ENCODE measurements at places on chromosomes 3 and 15.

DNA sequence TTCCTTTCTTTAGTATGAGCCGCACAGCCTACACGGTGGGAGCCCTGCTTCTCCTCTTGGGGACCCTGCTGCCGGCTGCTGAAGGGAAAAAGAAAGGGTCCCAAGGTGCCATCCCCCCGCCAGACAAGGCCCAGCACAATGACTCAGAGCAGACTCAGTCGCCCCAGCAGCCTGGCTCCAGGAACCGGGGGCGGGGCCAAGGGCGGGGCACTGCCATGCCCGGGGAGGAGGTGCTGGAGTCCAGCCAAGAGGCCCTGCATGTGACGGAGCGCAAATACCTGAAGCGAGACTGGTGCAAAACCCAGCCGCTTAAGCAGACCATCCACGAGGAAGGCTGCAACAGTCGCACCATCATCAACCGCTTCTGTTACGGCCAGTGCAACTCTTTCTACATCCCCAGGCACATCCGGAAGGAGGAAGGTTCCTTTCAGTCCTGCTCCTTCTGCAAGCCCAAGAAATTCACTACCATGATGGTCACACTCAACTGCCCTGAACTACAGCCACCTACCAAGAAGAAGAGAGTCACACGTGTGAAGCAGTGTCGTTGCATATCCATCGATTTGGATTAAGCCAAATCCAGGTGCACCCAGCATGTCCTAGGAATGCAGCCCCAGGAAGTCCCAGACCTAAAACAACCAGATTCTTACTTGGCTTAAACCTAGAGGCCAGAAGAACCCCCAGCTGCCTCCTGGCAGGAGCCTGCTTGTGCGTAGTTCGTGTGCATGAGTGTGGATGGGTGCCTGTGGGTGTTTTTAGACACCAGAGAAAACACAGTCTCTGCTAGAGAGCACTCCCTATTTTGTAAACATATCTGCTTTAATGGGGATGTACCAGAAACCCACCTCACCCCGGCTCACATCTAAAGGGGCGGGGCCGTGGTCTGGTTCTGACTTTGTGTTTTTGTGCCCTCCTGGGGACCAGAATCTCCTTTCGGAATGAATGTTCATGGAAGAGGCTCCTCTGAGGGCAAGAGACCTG is 13.2 kb downstream of the GREM1 start:
- H3K4me3 ChIP-seq = no peak overlapping the region
- no peaks in the 10 kb centered on the region for H3K36me3 ChIP-seq
- H3K27ac ChIP-seq = no peak overlapping the region
- DNase-seq = no peak
- no peaks in the 10 kb centered on the region for H3K4me1 ChIP-seq
- H3K27me3 ChIP-seq = peaks cover 4% of the 10 kb centered on the region

GRCh38 chr15:83200162-83200561 is 7.5 kb downstream of the HDGFL3 start:
- H3K4me3 ChIP-seq = no peak overlapping the region
- DNase-seq = no peak
- H3K4me1 ChIP-seq = peaks cover 25% of the 10 kb centered on the region
- H3K36me3 ChIP-seq = no peaks in the 10 kb centered on the region
- H3K27me3 ChIP-seq = no peaks in the 10 kb centered on the region

- no peaks in the 10 kb centered on the region for H3K4me1 ChIP-seq
- H3K27ac ChIP-seq = no peak overlapping the region
- H3K27me3 ChIP-seq = peaks cover 4% of the 10 kb centered on the region
These were observed 12.7 kb upstream of the TMCO5A start for GRCh38 chr15:37921527-37922385.

- DNase-seq = no peak
- H3K27ac ChIP-seq = no peak overlapping the region
- no peaks in the 10 kb centered on the region for H3K27me3 ChIP-seq
- no peak overlapping the region for H3K4me3 ChIP-seq
These were observed 292.0 kb downstream of the PLCL2 start for GRCh38 chr3:17176757-17177156.

- no peak overlapping the region for H3K4me3 ChIP-seq
- no peaks in the 10 kb centered on the region for H3K36me3 ChIP-seq
- H3K27me3 ChIP-seq = no peaks in the 10 kb centered on the region
- no peak overlapping the region for H3K27ac ChIP-seq
These were observed 173.4 kb downstream of the XXYLT1 start for GRCh38 chr3:195097331-195098255.

GRCh38 chr3:187290503-187290902 is 1.0 kb downstream of the MASP1 start:
- no peaks in the 10 kb centered on the region for H3K36me3 ChIP-seq
- DNase-seq = no peak
- H3K27me3 ChIP-seq = peaks cover 10% of the 10 kb centered on the region
- no peak overlapping the region for H3K27ac ChIP-seq
- H3K4me3 ChIP-seq = no peak overlapping the region

DNA sequence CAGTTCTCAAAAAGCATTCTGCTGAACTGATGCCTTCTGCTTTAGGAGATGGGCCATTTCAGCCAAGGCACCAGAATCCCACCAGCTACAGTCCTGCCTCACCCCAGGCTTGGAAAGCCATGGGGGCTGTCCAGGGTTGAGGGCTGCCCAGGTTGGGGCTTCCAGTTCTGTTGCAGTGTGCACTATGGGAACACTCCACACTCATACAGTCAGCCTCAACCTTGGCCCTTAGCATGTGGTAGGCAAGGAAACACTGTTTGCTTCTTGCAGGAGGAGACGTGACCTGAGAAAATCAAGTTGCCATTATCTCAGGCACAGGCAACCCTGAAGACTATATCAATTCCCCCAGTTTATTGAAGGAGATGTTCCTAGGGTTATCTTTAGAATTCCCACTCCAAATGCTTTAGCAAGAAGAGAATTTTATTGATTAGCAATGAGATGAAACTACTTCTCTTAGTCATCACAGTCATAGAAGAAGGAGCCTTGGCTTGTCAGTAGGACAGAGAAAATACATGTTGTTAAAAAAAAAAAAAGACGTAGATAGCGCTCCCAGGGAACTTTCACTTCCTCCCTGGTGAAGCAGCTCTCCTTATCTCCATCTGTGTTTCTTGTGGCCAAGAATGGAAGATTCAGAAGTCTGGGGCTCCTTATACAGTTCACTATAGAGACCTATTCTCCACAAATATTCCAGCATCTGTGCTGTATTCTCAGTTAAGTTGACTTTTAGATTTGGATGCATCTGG is 38.3 kb upstream of the IL12A start:
- H3K36me3 ChIP-seq = no peaks in the 10 kb centered on the region
- DNase-seq = no peak
- H3K27me3 ChIP-seq = peaks cover 7% of the 10 kb centered on the region
- H3K4me1 ChIP-seq = no peaks in the 10 kb centered on the region
- no peak overlapping the region for H3K4me3 ChIP-seq
- H3K27ac ChIP-seq = no peak overlapping the region

- H3K36me3 ChIP-seq = no peaks in the 10 kb centered on the region
- no peaks in the 10 kb centered on the region for H3K4me1 ChIP-seq
- H3K27me3 ChIP-seq = no peaks in the 10 kb centered on the region
- no peak overlapping the region for H3K4me3 ChIP-seq
- H3K27ac ChIP-seq = no peak overlapping the region
These were observed 97.4 kb downstream of the DTWD1 start for GRCh38 chr15:49718234-49718633.

GRCh38 chr3:39358333-39358732 is 24.8 kb upstream of the SLC25A38 start:
- H3K4me1 ChIP-seq = peaks cover 65% of the 10 kb centered on the region
- peak overlapping the region; percentile 60 for H3K27ac ChIP-seq
- H3K27me3 ChIP-seq = peaks cover 2% of the 10 kb centered on the region
- peak; percentile 44 for DNase-seq
- H3K4me3 ChIP-seq = peak overlapping the region; percentile 63
- H3K36me3 ChIP-seq = no peaks in the 10 kb centered on the region

DNA sequence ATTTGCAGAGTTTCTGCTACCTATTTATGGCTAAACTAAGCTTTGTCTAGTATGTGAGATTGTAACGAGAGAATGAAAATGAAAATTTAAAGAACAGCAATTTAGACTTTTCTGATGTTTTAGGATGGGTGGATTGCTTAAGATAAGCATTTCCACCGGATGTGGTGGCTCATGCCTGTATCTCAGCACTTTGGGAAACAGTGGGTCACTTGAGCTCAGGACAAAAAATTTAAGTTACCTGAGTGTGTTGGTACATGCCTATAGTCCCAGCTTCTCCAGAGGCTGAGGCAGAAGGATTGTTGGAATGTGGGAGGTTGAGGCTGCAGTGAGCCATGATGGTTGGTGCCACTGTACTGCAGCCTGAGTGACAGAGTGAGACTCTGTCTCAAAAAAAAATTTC is 3.3 kb downstream of the PPP4R2 start:
- peak overlapping the region; percentile 79 for H3K27ac ChIP-seq
- H3K4me1 ChIP-seq = peaks cover 63% of the 10 kb centered on the region
- peaks cover 15% of the 10 kb centered on the region for H3K36me3 ChIP-seq
- peaks cover 7% of the 10 kb centered on the region for H3K27me3 ChIP-seq
- H3K4me3 ChIP-seq = peak overlapping the region; percentile 53
- DNase-seq = no peak

GRCh38 chr3:36648241-36649034 is 115.9 kb downstream of the DCLK3 start:
- no peak overlapping the region for H3K27ac ChIP-seq
- no peak for DNase-seq
- H3K36me3 ChIP-seq = no peaks in the 10 kb centered on the region
- H3K4me3 ChIP-seq = no peak overlapping the region
- peaks cover 4% of the 10 kb centered on the region for H3K27me3 ChIP-seq

DNA sequence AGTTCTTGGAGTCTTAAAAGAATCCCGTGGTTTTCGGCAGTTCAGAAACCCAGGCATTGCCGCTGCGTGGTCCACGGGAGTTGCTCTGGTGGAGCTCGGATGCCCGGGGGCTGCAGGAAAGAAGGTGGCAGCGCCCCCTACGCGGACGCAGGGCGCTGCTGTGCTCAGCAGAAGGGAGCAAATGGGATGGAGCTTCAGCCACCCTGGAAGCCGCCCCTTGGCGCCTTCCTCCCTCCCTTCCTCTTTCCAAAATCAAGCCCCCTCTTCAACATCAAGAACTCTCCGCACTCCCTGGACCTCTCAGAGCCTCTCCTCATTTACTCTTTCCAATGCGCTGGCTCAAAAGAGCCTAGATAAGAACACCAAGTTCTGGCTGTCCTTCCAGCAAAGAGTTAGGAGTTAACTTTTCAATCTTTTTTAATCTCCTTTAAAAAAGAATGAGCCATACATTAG is 880 bp upstream of the CHRNA7 start:
- H3K27me3 ChIP-seq = peaks cover 12% of the 10 kb centered on the region
- peaks cover 8% of the 10 kb centered on the region for H3K4me1 ChIP-seq
- H3K4me3 ChIP-seq = peak overlapping the region; percentile 31
- DNase-seq = no peak

DNA sequence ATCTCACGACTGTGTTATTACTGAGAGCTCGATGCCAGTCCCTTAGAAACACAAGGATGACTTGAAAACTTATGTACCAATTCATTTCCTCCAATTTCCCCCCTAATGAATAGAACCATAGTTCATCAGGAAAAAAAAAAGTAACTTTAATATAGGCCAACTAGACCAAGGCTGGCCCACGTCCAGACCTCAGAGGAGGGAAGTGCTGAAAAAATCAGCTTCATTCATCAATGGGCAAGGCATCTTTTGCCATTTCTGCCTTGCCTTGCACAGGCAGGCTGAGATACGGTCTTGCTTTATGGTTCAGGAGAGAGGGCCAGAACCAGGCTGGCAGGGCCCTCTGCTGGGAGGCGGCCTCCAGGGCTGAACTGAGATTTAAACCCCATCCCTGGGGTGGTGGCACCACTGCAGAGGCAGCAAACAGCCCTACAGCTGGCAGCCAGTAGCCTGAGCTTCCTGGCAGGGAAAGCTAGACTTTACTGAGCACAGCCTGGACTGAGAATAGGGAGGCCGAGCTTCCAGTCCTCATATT is 104.1 kb upstream of the TNFAIP8L3 start:
- no peaks in the 10 kb centered on the region for H3K36me3 ChIP-seq
- H3K4me3 ChIP-seq = no peak overlapping the region
- peaks cover 2% of the 10 kb centered on the region for H3K27me3 ChIP-seq
- no peak overlapping the region for H3K27ac ChIP-seq

DNA sequence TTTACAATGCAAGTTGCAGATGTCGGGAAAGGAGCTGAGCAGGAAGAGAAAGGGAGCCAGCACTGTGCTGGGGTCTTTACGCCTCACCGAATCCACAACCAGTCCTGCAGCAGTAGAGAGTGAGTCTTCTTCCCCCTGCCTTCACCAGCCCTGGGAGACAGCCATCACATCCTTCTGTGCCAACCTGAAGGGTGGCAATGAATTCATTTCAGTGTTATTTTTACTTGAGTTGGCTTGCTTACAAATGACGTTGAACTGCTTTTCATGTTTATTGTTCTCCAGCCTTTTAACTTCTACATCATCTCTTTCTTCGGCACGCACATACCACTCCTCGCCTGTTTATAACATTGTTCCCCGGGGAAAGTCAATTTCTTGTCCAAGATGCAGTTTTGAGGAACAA is 77.1 kb downstream of the TRIM42 start:
- peaks cover 15% of the 10 kb centered on the region for H3K4me1 ChIP-seq
- H3K27me3 ChIP-seq = peaks cover 7% of the 10 kb centered on the region
- no peaks in the 10 kb centered on the region for H3K36me3 ChIP-seq
- no peak for DNase-seq

GRCh38 chr3:187878772-187879518 is 133.7 kb upstream of the BCL6 start:
- H3K4me3 ChIP-seq = no peak overlapping the region
- H3K36me3 ChIP-seq = no peaks in the 10 kb centered on the region
- no peak for DNase-seq
- H3K4me1 ChIP-seq = no peaks in the 10 kb centered on the region
- H3K27me3 ChIP-seq = no peaks in the 10 kb centered on the region
- no peak overlapping the region for H3K27ac ChIP-seq

DNA sequence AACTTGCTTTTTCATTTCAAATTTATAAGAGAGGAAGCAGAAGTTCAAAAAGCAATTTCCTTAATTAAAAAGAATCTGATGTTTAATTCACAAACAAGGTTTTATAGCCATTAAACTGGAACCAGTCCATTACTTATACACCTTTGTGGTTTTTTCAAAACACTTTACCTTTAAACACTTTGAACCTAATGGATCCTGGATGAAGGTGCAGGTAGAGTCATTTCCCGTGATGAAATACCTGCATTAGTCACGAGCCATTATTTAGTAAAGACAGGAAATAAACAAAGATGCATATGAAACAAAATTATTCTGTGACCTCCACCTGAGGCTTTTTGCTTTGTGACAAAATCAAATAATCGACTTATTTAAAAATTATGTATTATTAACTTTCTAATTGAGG is 341.7 kb upstream of the UBE2E2 start:
- DNase-seq = no peak
- H3K27ac ChIP-seq = no peak overlapping the region
- no peaks in the 10 kb centered on the region for H3K36me3 ChIP-seq
- H3K4me1 ChIP-seq = no peaks in the 10 kb centered on the region
- no peak overlapping the region for H3K4me3 ChIP-seq

DNA sequence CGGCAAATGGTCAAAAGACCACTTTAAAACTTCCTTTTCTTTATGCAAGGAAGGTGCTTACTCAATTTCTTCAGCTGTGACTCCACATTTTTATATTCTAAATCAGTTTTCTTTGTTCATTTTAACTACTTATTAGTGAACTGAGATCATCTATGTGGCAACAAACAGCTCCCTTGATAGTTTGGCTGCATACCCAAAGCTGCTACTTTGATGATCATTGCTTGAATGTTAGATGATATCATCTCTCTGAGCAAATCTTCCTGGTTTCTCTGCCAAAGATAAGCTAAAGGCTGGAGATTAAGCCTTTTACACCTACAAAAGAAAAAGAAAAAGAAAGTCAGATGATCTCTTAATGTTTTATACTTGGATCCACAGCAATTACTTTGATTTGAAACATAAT is 95.5 kb downstream of the DPH6 start:
- no peaks in the 10 kb centered on the region for H3K27me3 ChIP-seq
- peaks cover 16% of the 10 kb centered on the region for H3K36me3 ChIP-seq
- no peak for DNase-seq
- H3K4me1 ChIP-seq = no peaks in the 10 kb centered on the region
- no peak overlapping the region for H3K4me3 ChIP-seq
